ENCODE measurements at places on chromosomes 7 and 10. TPM values are rescaled to one million over a fixed set of nuclear protein-coding genes. Genes with fewer than 3 reads are reported as not detected.

DNA sequence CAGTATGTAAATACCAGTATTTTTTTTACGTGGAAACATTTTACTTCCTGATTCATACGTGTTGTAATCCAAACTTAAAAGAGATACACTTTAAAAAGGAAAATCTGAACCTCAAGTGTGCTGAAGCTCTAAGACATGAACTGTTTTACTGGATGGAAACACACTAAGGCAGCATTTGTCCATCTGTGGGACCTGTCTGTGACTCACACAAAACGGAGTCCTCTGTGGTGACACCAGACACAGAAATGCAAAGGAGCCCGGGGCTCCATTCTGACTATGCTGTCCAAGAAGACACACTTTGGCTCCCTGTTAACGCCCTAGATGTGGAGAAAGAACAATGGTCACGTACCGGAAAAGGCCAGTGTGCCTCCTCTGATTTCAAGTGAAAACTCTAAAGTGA, 23.9 kb downstream of the RNF133 start:
- no peaks in the 10 kb centered on the region for H3K36me3 ChIP-seq
- no peak overlapping the region for H3K27ac ChIP-seq
- no peaks in the 10 kb centered on the region for H3K4me1 ChIP-seq
- H3K27me3 ChIP-seq, result no peaks in the 10 kb centered on the region
- no peak for DNase-seq

DNA sequence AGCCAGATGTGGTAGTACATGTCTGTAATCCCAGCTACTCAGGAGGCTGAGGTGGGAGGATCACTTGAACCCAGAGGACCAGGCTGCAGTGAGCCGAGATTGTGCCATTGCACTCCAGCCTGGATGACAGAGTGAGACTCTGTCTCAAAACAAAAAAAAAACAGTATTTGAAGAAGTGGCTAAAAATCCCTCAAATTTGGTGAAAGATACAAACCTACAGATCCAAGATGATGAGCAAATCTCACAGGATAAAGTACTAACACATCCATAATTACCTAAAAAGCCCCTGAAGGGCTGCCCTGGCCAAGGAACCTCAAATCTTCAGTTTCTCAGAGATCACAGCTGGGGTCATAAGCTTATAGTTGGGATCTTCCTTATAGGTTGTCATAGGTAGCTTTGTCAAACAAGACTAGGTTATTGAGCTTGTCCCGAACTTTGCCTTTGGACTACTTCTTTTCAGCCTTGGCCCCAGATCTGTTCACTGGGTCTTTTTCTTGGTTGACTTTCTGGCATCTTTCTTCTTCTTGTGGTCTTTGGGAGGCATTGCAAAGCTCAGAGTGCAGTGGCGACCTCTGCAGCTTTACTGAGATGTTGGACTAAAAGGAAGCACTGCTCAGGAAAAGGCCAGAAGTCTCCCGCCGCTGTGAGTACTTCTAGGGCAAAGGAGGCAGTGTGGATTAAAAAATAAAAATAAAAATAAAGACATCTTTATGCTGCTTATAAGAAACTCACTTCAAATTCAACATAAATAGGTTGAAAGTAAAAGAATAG, 28.6 kb upstream of the SAR1A start:
- no peak overlapping the region for H3K4me3 ChIP-seq
- no peak overlapping the region for H3K27ac ChIP-seq
- no peaks in the 10 kb centered on the region for H3K27me3 ChIP-seq
- H3K36me3 ChIP-seq, result peaks cover 70% of the 10 kb centered on the region
- no peak for DNase-seq

DNA sequence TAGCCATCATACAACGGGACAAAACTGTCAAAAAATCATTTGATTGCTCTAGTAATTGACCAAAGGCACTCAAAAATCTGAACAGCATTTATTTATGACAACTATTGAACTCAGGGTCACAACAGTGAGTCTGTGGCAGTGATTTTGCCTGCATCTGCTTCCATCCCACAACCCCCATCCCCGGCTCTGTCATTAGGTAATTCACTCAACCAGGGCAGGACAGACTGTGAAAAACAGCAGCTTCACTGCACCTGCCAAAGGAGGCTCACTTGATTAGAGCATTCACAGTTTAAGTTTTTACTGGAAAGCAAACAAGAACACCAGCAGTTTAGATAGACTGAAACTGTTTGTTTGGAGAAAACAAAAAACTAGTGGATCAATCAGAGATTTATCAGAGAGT, 22.2 kb downstream of the NRCAM start:
- H3K36me3 ChIP-seq, result no peaks in the 10 kb centered on the region
- H3K4me3 ChIP-seq, result no peak overlapping the region
- H3K4me1 ChIP-seq, result no peaks in the 10 kb centered on the region
- DNase-seq, result no peak
- no peak overlapping the region for H3K27ac ChIP-seq

GRCh38 chr7:116441534-116441933, 58.0 kb upstream of the CAV2 start:
- H3K27me3 ChIP-seq, result no peaks in the 10 kb centered on the region
- peaks cover 15% of the 10 kb centered on the region for H3K4me1 ChIP-seq
- H3K4me3 ChIP-seq, result no peak overlapping the region
- no peaks in the 10 kb centered on the region for H3K36me3 ChIP-seq

- DNase-seq, result no peak
- H3K4me1 ChIP-seq, result no peaks in the 10 kb centered on the region
- H3K27me3 ChIP-seq, result no peaks in the 10 kb centered on the region
- no peak overlapping the region for H3K27ac ChIP-seq
- no peak overlapping the region for H3K4me3 ChIP-seq
- H3K36me3 ChIP-seq, result no peaks in the 10 kb centered on the region
Measured at GRCh38 chr10:60139290-60139689, 232.9 kb upstream of the CCDC6 start.

DNA sequence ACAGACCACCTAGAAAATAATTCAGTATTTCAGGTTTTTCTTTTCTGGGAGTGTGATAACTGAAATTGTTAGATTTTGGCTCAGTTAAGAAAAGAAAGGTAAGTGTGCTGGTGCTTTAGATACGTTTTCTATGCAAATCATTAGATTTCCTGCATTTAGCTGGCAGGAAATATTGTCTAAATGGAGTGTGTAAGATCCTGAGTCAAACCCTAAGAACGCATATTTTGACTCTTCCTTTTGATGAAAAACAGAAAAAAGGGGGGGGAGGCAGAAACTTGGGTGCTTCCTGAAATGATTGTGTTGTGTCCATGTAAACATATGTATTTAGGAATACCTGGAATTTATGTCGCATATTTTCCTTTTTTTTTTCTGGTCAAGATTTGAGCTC, 1.2 kb downstream of the GRK5 start:
- peak overlapping the region; percentile 69 for H3K27ac ChIP-seq
- peaks cover 16% of the 10 kb centered on the region for H3K27me3 ChIP-seq
- H3K4me3 ChIP-seq, result peak overlapping the region; percentile 91
- H3K4me1 ChIP-seq, result peaks cover 24% of the 10 kb centered on the region
- H3K36me3 ChIP-seq, result no peaks in the 10 kb centered on the region

- H3K27me3 ChIP-seq, result no peaks in the 10 kb centered on the region
- peak overlapping the region; percentile 73 for H3K4me3 ChIP-seq
- DNase-seq, result no peak
- H3K36me3 ChIP-seq, result no peaks in the 10 kb centered on the region
- peak overlapping the region; percentile 93 for H3K27ac ChIP-seq
- peaks cover 12% of the 10 kb centered on the region for H3K4me1 ChIP-seq
Measured at GRCh38 chr7:135662123-135662372, 266 bp upstream of the STMP1 start.

DNA sequence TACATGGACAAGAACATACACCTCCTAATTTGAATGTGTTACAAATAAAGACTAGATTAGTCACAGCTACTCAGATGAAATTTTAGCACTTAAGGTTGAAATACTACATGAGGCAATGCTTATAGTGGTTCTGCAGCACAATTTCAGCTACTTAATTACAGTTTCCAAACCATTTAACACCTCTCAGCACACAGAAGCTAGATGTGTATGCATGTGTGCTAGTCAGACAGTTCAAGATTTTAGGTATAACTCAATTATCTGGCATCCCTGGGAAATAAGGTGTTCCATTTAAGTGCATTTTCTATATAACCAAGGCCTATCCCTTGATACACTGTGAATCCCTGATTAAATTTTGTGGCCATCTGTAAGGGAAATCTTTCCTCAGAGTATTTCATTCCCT, 141.8 kb downstream of the CHCHD3 start:
- H3K27me3 ChIP-seq, result no peaks in the 10 kb centered on the region
- H3K4me1 ChIP-seq, result no peaks in the 10 kb centered on the region
- H3K4me3 ChIP-seq, result no peak overlapping the region
- no peak for DNase-seq

DNA sequence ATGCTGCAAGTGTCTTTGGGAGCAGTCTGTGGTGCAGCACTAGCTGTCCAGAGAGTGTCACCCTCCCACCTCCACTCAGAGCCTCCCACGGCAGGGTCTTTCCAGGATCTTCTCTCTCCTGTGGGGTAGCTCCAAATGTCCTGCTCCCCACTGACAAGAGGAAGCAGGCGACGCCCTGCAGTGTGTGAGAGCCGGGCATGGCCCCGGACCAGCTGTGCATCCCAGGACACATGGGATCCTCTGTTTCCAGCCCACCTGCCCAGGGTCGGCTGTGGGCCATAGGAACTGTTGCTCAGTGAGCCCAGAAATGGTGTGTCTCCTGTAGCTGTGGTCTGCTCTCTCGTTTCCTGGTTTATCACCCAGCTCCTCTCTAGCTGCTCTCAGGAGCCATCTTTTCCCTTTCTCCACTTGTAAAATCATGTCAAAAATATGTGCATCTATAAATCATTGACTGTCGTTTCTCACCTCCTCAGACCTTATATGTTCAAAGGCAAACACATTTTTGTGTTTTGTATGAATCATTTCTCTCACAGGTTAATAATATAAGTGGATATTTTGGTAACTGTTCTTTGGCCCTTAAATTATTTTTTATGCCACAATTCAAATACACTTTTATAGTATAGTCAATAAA, 74.9 kb downstream of the VWC2 start:
- DNase-seq, result no peak
- no peaks in the 10 kb centered on the region for H3K36me3 ChIP-seq
- H3K27ac ChIP-seq, result no peak overlapping the region
- no peaks in the 10 kb centered on the region for H3K4me1 ChIP-seq
- H3K4me3 ChIP-seq, result no peak overlapping the region

DNA sequence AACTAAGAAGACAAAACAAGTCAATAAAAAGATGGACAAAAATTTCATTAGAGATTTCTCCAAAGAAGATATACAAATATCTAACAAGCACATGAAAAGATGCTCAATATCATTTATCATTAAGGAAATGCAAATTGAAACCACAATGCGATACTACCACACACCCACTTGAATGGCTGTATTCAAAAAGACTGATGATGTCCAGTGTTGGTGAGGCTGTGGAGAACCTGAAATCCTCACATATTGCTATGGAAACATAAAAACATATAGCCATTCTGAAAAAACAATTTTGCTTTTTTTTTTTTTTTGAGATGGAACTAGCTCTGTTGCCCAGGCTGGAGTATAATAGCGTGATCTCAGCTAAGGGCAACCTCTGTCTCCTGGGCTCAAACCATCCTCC, 124.1 kb upstream of the LAMB4 start:
- H3K27me3 ChIP-seq, result no peaks in the 10 kb centered on the region
- no peak overlapping the region for H3K27ac ChIP-seq
- H3K36me3 ChIP-seq, result no peaks in the 10 kb centered on the region
- no peak overlapping the region for H3K4me3 ChIP-seq
- no peaks in the 10 kb centered on the region for H3K4me1 ChIP-seq

- no peaks in the 10 kb centered on the region for H3K27me3 ChIP-seq
- no peak overlapping the region for H3K4me3 ChIP-seq
- H3K36me3 ChIP-seq, result no peaks in the 10 kb centered on the region
- H3K27ac ChIP-seq, result peak overlapping the region; percentile 20
- peaks cover 43% of the 10 kb centered on the region for H3K4me1 ChIP-seq
Measured at GRCh38 chr7:37344886-37345579, 103.6 kb downstream of the ELMO1 start.

GRCh38 chr10:17682236-17682946, 38.4 kb downstream of the STAM start:
- H3K4me3 ChIP-seq, result no peak overlapping the region
- DNase-seq, result no peak
- H3K27me3 ChIP-seq, result no peaks in the 10 kb centered on the region
- H3K27ac ChIP-seq, result no peak overlapping the region
- H3K4me1 ChIP-seq, result no peaks in the 10 kb centered on the region

DNA sequence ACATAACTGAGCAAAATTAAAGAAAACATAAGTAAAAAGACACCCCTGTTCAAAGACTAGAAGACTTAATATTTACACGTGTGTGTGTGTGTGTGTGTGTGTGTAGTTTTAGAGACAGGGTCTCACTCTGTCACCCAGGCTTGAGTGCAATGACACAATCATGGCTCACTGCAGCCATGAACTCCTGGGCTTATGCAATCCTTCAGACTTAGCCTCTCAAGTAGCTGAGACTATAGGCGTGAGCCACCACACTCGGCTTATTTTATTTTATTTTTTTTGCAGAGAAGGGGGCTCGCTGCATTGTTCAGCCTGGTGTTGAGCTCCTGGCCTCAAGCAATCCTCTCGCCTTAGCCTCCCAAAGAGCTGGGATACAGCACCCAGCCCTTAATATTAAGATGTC, 90.3 kb downstream of the JMJD1C start:
- no peak overlapping the region for H3K27ac ChIP-seq
- H3K27me3 ChIP-seq, result no peaks in the 10 kb centered on the region
- no peaks in the 10 kb centered on the region for H3K36me3 ChIP-seq
- DNase-seq, result no peak
- H3K4me3 ChIP-seq, result no peak overlapping the region
- no peaks in the 10 kb centered on the region for H3K4me1 ChIP-seq

DNA sequence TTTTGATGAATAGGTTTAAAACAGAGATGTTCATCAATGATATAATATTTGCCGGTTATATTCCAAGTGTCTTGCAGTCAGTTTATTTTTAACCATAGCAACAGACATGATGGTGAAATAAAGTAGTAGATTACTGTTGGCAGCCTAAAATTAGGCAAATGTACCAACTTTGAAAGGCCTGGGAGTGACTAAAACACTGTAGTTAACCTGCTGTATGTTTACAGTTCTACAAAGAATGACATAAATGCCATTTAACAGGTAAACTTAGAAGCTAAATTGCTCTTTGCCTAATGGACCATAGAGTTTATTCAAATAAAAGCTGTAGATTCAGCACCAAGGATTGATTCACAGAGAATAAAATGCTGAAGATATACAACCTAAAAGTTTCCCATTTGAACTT, 64.1 kb downstream of the PHTF2 start:
- H3K27me3 ChIP-seq, result no peaks in the 10 kb centered on the region
- no peak overlapping the region for H3K4me3 ChIP-seq
- H3K36me3 ChIP-seq, result no peaks in the 10 kb centered on the region
- no peak overlapping the region for H3K27ac ChIP-seq
- DNase-seq, result peak; percentile 7
- H3K4me1 ChIP-seq, result peaks cover 13% of the 10 kb centered on the region

- H3K27me3 ChIP-seq, result no peaks in the 10 kb centered on the region
- H3K36me3 ChIP-seq, result no peaks in the 10 kb centered on the region
- no peak overlapping the region for H3K27ac ChIP-seq
- DNase-seq, result no peak
- no peaks in the 10 kb centered on the region for H3K4me1 ChIP-seq
Measured at GRCh38 chr7:39317107-39317506, 249.1 kb upstream of the YAE1 start.

- no peak overlapping the region for H3K4me3 ChIP-seq
- no peak for DNase-seq
- no peaks in the 10 kb centered on the region for H3K4me1 ChIP-seq
- H3K36me3 ChIP-seq, result no peaks in the 10 kb centered on the region
Measured at GRCh38 chr7:112042631-112043030, 163.6 kb downstream of the DOCK4 start.

The GDF2 gene
- total RNA-seq, result not detected

The SPAG6 gene
- total RNA-seq, result not detected

The ZCCHC24 gene
- total RNA-seq, result 31.2 TPM

The MYOF gene
- total RNA-seq, result 295 TPM

The ZNF736 gene
- 17.1 TPM for total RNA-seq

The CYP2C19 gene
- total RNA-seq, result 0.61 TPM

The SYT15 gene
- 20.1 TPM for total RNA-seq

The HABP2 gene
- total RNA-seq, result 0.24 TPM

The VENTX gene
- 4.1 TPM for total RNA-seq

The SFTPA1 gene
- 11,086 TPM for total RNA-seq

The RBM33 gene
- 44.5 TPM for total RNA-seq

The JAKMIP3 gene
- 0.38 TPM for total RNA-seq

The LEP gene
- 0.15 TPM for total RNA-seq
